ENCODE measurements at places on chromosomes 3 and 15.
A peak's percentile ranks its signal among the peaks of the same experiment; 100 is the strongest.

DNA sequence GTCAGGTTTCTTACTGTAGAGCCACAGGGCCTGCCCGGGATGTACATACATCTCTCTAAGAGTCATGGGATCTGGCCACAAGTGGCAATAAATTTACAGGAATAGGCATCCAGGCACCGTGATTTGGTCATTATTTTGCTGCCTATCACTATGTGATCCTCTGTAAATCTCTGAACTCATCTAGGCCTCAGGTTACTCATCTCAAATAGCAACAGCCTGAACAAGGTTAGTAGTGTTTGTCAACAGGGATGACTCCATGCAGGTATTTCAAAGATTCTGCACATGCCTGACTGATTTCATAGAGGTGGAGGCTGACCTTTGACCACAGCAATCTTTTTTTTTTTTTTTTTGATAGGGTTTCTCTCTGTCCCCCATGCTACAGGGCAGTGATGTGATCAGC is 88.8 kb upstream of the TBL1XR1 start:
- DNase-seq = no peak

- no peak for DNase-seq
These were observed 79.4 kb downstream of the KLF15 start for GRCh38 chr3:126277629-126278378.

GRCh38 chr3:49411535-49411967 is 225 bp downstream of the RHOA start:
- DNase-seq = no peak

DNA sequence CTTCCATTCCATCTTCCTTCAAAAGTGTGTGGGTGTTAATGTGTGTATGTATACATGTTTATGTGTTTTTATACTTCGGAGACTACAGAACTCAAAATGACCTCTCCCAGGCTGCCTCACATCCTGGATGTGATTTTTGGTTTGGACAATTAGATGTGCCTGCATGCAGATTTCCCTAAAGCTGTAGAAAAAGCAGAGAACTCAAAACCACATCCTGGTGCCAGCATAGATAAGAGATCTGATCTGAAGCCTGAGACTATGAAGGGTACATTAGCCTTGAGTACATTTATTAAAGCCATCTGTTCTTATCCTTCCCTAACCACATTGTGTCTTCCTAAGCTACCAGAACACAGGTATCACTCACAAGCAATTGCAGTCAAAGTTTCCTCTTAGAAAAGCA is 319.4 kb upstream of the RASGRP1 start:
- DNase-seq = no peak

- no peak for DNase-seq
These were observed 13.1 kb upstream of the VIPR1 start for GRCh38 chr3:42489116-42489936.

GRCh38 chr15:80512726-80513660 is 108.8 kb downstream of the ARNT2 start:
- DNase-seq = no peak

DNA sequence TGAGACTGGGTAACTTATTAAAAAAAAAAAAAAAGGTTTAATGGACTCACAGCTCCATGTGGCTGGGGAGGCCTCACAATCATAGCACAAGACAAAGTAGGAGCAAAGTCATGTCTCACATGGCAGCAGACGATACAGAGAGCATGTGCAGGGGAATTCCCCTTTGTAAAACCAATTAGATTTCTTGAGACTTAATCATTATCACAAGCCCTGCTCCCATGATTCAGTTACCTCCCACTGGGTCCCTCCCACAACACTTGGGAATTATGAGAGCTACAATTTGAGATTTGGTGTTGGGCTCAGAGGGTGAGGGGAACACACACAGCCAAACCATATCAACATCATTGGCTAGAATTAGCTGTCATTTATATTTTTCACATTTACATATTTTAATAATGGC is 221.0 kb downstream of the RSRC1 start:
- no peak for DNase-seq

GRCh38 chr3:186182850-186183249 is 74.0 kb upstream of the ETV5 start:
- peak; percentile 7 for DNase-seq

- DNase-seq = no peak
These were observed 38.4 kb downstream of the UBP1 start for GRCh38 chr3:33401781-33402180.

DNA sequence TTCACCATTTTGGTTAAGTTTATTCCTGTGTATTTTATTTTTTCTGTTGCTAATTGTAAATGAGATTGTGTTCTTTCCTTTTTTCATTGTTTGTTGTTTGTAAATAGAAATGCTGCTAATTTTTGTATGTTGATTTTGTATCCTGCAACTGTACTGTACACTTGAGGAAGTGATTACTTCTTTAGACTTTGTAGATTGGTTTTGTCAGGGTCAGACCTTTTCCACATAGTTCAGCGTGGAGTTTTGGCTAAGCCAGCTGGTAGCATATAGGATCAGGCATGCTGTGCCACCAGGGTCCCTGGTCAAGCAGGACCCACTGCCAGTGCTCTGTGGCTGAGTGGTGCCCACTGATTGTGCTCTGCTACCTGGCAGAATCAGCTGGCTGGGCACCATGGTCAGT is 80.1 kb downstream of the CD200 start:
- DNase-seq = no peak

GRCh38 chr3:11718637-11719405 is 75.1 kb upstream of the VGLL4 start:
- no peak for DNase-seq

- DNase-seq = no peak
These were observed 63.9 kb downstream of the OPA1 start for GRCh38 chr3:193656878-193657282.

Measured in NCI-H1092 treated with DMSO at 0.1 percent for 48 hours (cell line).